ENCODE measurements at places on chromosomes 16 and 17.

DNA sequence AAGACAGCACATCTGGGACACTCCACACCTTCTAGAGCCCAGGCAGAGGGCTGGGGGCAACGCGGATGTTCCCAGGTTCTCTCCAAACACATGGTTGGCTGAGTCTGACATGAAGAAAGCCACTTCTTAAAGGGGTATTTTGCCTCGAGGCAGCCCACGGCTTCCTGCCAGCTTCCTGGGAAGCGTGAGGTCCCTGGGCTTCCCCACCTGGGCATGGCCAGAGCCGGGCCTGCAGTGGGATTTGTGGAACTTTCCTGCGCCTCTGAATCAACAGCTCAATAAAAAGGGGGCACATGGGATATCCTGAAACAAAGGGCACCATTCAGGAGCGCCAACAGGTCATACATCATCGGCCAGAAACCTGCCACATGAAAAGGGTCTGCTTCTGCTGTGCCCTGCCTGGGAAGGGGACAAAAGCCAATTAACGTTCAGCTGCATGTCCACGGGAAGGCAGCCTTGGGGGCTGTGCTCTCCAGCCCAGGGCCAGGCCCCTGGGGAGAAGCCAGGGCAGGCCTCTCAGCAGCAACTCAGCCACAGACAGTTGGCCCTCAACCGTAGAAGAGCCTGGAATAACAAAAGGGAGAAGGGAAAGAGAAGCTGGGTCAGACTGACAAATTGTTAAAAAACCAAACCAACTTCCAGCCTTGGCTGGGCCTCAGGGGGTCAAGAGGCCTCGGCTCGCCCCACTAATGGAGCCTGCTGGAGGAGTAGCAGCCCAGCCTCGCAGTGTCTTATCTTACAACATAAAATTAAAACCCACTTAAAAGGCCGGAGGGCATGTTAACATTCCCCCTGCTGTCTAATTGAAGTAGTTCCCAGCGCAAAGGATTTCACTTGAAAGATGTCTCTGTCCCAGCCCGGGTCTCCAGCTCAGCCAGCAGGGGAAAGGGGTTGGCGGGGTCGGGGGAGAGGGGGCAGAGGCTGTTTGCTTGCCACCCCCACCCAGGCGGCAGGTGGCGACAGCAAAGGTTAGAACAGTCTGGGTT is 34.2 kb downstream of the TBX4 start:
- no peak for DNase-seq

DNA sequence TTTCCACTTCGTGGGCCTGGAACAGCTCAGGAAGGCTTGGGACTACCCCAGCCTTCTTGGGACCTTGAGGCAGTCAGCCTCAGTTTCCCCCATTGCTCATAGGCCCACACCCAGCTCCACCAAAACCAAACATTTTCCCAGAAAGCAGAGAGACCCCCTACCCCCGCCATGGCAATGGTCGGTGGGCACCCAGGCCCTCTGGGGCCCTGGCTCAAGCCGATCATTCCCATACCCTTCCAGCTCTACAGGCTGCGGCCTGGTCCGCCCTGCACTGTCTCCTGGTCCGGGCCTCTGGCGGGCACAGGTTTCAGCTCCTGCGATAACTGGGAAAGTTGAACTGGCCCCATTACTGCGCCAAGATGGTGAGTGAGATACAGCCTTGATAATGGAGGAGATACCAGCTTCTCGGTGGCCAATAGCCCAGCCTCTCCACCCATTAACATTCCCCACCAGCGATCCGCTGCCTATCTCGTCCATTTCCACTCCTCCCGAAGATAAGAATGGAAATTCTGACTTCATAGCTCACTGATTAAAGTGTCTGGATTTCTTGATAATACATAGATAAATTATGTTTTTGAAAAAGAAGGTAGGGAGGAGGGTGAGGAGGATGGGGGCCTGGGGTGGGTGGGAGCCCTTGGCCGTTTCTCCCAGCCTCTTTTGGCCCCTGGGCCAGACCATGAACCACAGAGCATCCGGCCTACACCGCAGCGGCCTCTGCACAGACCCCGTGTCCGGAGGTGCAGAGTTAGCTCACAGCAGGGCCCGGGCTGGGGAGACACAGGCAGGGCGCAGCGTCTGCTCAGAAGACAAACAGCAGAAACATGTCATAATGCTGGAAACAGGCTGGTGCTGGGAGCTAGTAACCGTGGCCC is 11.6 kb downstream of the ZFPM1 start:
- DNase-seq = no peak

DNA sequence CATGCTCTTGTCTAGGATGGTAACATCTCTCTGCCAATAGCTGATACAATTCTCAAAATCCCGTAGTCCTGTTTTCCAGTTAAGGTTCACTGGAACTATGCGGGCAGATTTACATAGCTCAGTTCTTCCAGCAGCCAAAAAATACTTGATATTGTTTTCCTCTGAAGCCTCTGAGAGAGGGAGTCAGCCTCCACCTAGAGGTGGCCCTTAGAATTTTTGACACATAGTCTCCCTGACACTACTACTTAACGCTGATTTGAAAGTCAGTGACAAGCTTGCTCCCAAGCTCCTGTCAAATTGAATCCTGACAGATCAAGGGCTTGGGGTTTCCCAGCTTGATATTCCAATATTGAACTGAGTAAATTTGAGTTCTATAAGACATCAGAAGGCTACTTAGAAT is 1780.1 kb downstream of the TP53TG3F start:
- DNase-seq = no peak

DNA sequence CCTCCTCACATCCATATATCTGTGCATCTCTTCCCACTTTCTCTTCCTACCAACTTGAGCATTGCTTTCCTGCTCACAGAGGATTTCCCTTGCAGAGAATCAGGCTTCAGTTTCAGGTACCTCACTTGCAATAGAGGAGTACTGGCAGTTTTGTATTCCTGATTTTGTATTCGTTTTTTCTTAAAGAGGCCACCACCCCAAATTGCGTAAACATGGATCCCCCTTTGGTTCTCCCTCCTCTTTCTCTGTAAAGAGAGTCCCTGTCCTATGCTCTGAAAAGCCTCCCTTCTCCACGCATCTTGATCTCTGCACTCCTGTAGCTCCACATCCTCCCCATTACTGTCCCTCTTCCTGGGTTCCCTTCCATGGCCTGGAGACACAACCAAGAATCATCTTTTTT is 32.2 kb downstream of the TEKT3 start:
- no peak for DNase-seq

GRCh38 chr17:33012522-33013033 is 20.9 kb downstream of the SPACA3 start:
- no peak for DNase-seq

GRCh38 chr17:16013943-16014407 is 14.4 kb downstream of the TTC19 start:
- no peak for DNase-seq

- no peak for DNase-seq
Measured at GRCh38 chr17:9924735-9925191, 19.7 kb upstream of the RCVRN start.

- no peak for DNase-seq
Measured at GRCh38 chr16:12229759-12230594, 253.4 kb downstream of the SNX29 start.

DNA sequence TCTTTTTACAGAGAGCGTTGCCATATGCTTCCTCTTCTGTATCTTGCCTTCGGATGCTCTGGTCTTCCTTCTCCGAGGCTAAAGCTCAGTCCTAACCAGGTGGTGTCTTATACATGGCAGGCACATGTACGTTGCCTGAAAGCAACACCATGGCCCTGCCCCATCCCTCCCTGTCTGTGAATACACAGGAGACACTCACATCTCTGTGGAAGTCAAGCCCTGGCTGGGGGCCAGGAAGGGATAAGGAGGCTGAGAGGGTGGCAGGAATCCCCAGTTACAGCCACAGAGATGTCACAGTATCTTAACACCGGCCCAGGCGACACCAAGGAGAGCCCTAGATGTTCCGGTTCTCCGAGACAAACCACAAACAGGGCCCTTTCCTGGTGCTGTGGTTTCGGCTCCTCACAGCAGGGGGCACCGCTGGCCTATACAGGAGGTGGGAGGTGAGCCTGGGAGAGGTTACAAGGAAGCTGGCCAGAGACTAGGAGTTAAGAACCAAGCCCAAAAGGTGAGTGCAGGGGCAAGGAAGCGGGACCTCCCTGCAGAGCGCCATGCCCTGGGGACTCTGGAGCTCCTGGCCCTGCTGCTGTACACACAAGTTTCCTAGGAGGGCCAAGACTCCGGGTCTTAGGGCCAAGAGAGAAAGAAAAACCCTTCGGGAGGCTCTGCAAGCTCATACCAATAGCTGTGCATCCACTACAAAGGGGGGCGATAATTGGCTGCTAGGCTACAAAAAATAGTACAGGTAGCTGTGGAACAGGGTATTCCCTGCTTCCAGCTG is 41.7 kb downstream of the SRL start:
- no peak for DNase-seq

DNA sequence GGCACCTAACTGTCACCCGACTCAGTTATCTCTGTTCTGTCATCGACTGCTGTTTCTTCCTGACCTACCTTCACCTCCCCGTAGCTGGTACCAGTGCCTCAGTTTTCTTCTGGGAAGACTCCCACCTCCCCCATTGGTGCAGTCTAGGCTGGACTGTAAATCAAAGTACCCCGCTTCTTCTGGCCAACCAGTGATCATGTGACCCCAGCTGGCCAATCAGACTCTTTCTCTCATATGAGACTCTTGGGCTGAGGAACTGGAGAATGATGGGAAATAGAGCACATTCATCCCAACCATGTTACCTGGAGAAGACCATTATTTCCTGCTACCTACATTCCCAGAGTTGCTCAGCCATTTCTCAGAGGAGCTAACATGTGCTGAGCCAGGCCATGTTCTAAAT is 20.6 kb upstream of the LONP2 start:
- DNase-seq = no peak

DNA sequence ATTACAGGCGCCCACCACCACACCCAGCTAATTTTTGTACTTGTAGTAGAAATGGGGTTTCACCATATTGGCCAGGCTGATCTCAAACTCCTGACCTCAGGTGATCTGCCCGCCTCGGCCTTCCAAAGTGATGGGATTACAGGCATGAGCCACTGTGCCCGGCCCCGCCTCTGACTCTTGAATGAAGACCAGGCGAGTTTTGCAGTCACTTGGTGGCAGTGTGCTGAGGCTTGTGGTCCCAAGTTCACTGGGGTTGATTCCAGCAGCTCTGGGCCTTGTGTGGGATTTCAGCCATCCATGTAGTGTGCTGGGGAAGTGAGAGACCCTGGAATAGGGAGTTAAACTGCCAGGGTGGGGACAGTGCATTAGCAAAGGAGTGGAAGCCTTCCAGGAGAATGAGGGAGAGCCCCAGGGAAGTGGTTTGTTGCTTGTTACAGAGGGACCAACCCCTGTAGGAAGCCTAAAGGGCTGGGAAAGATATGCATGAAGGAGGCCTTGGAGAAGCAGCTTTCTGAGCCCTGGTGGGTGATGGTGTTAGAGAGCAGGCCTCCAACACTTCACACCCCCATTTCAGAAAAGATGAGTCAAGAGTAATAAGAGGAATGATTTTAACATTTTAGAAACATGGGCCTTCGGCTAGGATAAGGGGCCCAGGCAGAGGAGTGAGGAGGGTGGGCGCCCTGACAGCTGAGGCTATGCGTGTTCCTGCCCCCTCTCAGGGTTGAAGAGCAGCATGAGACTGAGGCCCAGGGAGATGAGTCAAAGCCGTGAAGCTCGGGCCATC is 14.5 kb downstream of the PSKH1 start:
- DNase-seq = no peak

DNA sequence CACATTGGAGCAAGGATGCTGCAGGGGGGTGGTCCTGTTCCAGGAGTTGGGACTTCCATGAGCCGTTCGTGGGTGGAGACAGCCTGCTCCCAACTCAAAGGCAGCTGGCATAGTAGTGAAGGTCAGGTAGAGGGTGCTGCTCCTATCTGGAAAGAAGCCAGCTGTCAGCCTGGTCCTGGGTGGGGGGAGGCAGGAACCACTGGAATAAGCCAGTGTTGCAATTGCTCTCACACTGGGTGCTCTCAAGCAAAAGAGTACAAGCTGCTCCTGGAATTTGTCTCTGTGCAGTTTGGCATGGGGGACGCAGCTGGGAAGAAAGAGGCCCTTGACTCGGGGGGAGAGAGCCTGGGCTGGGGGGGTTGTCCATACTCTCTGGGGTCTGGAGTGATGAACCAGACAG is 8.7 kb downstream of the CACNG5 start:
- DNase-seq = no peak

DNA sequence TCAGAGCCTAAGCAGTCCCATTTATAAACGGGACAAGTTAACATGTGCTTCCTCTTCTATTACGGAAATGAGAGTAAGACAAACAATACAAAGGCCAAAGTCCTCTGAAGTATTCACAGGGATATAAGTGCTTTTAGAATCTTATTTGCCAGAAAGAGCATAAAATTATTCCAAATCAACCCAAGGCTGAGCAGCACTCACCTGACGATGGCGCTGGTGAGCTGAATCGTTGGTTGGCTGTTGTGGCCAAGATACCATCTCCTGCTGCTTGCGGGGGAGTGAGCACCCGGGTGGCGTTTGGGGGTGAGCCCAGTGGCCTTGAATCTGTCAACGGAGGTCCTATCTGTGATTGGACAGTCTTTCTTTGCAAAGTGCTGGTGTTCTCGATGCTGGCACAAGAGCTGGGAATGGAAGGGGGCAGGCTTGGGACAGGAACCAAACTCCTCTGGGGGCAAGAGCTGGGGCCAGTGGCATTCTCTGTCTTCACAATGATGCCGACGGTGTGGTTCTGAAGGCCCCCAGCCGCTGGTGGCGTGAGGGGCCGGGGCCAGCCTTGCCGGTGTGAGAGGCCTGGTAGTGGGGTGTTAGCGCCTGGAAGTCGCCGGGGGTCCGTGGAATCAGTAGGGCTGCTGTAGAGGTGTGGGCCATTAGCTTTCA is 9.5 kb upstream of the DHRS13 start:
- DNase-seq = no peak

GRCh38 chr17:59355702-59356325 is 24.4 kb downstream of the YPEL2 start:
- DNase-seq = no peak

GRCh38 chr17:55722742-55723487 is at the start of gene TMEM100:
Gene TMEM100 (minus strand): TSS chr17:55722864. CDS start chr17:55721070, 1,794 bp downstream.
- no peak for DNase-seq

GRCh38 chr16:28062847-28063521 is 530 bp downstream of the GSG1L start:
- no peak for DNase-seq

DNA sequence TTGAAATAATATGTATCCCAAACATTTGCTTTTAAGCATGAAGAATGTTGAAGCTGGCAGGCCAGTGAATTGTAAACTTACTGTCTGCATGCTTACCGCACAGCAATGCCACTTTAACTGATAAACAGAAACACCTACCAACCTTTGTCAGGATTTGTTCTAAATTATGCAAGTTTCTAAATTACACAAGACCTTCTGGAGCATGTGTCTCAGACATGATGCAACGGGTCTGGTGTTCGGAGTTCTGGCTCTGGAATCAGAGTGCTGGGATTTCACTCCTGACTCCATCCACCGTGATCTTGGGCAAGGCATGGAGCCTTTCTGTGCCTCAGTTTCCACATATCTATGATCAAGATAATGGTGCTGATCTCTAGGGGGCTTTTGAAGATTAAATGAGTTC is 111.2 kb downstream of the CCT6B start:
- no peak for DNase-seq

GRCh38 chr16:49054606-49055005 is 227.0 kb downstream of the CBLN1 start:
- DNase-seq = no peak
